GM10248 (cell line): ENCODE measurements at places on chromosomes 12 and 14.

DNA sequence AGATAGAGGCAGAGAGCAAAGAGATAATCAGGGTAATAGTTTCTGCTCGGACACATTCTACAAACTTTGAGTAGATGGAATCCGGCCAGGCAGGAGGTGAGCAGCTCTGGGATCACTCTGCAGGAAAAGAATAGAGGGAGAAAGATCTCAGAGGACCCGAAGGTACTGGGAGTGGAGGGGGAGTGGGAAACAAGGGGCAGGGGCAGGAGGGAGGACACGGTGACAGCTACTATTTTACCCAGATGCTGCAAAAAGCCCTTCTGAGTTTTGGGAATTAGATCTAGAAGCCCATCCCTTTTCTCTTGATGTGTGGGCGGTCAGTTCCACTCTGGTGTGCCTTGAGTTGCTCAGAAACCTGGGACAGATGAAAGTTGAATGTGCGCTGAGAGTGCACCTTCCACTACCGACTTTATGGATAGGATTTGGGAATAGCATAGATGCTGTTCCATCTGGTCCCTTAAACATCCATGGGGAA lies 556 bp downstream of the GPRC5A start:
- no peak for DNase-seq

DNA sequence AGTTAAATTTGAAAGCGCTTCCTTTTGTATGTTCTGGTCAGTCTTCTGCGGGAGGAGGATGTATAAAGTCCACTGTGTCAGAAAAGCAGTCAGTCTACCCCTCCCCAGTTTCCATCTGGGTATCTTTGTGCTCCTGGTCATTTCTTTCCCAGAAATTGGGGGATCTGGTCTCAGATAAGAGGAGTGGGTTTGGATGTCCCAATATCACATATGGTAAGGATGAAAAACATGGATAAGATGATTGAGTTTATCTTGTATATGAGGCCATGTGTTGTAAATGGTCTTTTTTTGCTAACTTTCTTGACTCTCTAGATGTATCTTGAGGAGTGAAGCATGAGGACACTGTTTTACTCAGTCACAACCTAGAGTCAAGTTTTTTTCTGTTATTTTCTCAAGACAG lies 186.8 kb upstream of the HIF1A start:
- no peak for DNase-seq

- DNase-seq, result no peak
These were observed 115.7 kb downstream of the DIO2 start for GRCh38 chr14:80095623-80096022.

GRCh38 chr14:60681271-60681670 lies 32.0 kb upstream of the SIX1 start:
- DNase-seq, result no peak

DNA sequence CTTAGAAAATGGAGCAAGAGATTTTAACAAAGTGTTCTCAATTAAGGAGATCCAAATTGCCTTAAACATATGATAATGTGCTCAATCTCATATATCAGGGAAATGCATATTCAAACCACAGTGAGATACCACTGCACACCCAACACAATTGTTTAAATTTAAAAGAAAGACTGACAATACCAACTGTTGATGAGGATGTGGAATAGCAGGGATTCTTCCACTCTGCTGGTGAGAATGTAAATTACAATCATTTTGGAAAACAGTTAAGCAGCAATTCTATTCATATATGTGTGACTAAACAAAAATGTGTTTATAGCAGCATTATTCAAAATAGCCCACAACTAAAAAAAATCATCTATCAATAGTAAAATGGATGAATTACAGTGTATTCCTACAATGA lies 144.2 kb downstream of the KICS2 start:
- no peak for DNase-seq

- DNase-seq, result peak; percentile 62
These were observed 4.6 kb downstream of the AP1G2 start for GRCh38 chr14:23562822-23563472.

DNA sequence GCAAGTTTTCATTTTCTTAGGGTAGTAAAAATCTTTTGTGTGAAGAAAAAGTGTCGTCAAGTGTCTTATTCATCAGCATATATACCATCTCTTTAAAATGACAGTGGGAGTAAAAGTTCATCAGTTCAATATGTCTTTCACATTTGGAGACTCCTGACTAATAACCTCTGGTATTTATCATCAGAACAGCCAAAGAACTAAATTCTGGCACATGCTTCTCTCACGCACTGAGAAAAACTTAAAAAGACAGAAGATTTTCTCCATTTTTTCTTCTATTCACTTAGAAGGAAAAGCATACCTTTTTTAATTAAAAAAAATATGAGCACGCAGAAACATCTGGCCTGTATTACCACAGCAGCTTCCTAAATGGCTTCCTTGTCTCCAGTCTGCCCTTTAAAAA lies 265.7 kb downstream of the AKAP6 start:
- DNase-seq, result no peak

DNA sequence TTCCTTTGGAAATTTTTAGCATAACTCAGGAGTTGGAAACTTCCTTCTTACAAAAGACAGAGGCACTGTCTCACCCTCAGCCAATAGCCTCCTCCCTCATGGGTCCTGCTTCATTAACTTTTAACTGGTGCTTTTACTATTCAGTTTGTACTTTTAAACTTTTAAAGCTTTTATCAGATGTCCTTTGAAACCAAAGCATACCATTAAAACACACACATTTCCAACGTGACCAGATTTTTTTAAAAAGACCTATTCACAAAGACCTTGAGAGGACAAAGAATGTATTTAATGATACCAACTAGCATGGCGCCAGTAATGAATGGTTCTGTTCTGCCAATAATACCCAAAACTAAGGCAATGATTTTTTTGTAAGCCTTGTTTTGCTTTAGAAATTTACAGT lies 173.6 kb upstream of the EEA1 start:
- DNase-seq, result no peak

DNA sequence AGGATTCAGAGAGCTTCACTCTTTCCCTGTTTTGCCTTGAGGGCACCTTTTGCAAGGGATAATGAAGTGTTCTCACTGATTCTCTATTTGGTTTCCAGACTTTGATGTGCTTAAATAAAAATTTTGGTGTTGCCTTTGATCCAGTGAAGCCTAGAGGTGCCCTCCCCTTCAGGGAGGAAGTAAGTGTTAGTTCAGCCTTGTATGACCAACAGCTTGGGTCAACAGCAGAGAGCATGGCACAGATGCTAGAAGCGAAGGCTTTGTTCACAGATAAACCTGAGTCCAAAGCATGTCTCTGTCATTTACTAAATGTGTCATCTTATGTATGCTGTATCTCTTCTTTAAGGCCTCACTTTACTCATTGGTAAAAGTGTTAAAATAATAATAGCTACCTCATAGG lies 52.8 kb upstream of the STXBP6 start:
- DNase-seq, result no peak

DNA sequence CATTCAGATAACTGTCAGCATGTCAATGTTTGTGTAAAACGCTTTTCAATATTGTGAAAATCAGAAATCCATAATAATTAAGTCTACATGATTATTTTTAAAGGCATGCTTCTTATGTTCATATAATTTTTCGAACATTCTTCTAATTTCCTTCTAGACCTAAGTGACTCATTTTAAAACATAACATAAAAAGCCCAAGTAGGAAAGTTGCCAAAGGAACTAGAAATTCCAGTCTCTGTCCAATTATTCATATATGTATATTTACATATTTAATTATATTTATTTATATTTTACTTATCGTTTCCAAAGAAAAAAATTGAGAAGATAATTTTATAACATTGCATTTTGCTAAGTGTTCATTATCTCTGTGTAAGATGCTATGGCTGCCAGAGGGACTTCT lies 110.4 kb downstream of the TMTC1 start:
- DNase-seq, result no peak

GRCh38 chr14:76931631-76932402 lies 96.7 kb downstream of the IRF2BPL start:
- no peak for DNase-seq

GRCh38 chr12:47730341-47730744 lies 5.1 kb upstream of the ENDOU start:
- DNase-seq, result no peak

DNA sequence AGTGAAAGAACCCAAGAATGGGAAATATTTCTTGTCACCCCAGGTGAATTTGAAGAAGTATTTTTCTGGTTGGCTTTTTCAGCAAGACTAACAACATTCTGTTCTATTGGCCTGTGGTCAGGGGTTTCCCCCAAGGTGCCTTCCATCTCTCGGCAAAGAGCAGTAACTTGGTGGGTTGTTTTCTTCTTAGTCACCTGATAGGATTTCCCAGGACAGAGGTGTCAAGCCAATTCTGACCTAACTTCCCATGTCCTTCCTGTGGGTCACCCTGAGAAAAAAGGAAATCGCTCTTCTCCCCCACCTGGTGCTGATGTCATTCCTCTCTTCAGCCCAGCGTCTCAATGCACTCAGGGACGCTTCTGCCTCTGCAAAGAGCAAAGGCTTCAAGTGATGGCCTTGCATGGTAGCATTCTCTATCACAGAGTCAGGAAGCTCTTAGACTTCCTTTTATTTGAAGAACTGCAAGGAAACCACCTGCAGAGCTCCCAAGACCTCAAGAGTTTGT lies 16.1 kb upstream of the IFNG start:
- DNase-seq, result peak; percentile 53

DNA sequence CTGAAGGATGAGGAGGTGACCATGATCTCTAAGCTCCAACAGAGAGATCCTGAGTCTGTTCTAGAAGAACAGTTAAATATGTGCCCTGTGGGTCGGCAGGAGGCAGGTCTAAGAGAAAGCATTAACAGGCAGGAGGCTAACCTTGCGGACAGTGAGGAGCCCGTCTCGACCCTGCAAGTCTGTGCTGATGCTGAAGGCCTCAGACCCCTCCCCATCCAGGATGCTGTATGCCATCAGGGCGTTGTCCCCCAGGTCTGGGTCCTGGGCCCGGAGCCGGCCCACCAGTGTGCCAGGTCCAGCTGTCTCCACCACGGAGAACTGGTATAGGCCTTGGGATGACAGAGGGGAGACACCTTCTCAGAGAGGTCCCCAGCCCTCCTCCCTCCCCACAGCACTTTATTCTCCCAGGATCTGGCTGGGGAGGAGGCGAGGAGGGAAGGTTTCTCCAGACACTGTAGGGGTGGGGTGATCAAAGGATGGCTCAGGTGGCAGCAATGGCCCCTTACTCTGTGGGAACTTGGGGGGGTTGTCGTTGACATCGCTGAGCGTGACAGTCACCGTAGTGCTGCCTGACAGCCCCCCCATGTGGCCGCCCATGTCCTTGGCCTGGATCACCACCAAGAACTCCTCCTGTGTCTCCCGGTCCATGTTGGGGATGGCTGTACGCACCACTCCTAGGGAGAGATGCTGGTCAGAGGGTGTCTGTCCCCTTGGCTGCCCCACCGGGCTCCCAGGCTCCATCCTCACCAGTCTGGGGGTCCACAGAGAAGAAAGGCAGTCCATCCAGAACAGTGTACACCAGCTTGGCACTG lies 3.1 kb downstream of the CDH24 start:
- DNase-seq, result peak; percentile 53

DNA sequence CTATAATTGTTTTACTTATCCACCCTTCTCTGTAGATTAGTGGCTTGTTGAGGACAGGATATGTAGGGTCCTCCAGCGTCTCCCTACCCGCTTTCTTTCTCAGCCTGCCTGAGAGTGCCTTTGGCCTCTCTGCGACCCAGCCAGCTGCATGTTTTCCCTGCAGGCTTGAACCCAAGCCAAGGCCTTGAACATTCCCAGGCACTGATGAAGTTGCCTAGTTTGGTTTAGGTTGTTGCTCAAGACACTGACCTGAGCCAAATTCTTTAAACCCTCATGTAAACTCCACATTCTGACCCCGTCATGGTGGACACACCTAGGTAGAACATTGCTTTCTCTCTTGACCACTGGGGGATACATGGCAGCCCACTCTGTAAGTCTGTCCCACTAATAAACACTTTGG lies 33.4 kb upstream of the TXNRD1 start:
- no peak for DNase-seq

- DNase-seq, result no peak
These were observed 3.6 kb upstream of the BATF start for GRCh38 chr14:75518625-75519024.

DNA sequence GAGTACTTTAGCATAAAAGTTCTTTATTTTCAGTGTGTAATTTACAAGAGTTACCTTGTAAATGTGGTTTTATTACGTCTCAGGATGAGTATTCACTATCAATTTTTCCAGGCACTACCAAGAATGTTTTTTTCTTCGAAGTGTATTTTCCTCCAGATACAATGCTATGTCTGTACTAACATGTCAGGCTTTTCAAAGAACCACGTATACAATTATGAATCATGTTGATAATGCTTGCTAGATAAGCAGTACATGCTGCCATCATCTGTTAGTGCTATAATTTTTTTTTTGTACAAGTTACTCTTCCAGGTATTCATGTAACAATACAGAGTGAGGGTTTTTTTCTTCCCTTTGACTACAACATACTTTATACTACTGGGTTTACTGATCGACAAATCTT lies 5.6 kb upstream of the KANSL2 start:
- no peak for DNase-seq

DNA sequence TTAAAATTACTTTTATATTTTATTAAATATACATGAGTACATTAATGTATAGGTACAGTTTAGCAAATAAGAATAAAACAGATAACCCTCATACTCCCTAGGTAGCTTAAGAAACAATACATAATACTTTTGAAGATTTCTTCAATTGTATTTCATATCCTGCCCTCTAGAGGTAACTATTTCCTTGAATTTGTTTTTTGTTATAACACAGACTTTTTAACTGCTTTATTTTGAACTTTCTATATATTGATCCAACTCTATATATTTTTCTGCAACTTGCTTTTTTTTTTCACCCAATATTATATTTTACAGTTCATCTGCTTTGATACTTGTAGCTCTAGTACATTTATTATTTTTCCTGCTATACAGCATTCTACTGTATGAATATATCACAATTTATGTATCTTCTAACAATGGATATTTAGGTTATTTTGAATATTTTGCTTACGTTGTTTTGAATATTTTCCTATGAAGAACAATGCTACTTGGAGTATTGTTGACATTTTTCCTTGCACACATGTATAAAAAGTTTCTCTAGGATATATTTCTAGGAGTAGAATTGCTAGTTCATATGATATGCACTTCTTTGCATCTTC lies 72.8 kb upstream of the ABCD2 start:
- peak; percentile 22 for DNase-seq

DNA sequence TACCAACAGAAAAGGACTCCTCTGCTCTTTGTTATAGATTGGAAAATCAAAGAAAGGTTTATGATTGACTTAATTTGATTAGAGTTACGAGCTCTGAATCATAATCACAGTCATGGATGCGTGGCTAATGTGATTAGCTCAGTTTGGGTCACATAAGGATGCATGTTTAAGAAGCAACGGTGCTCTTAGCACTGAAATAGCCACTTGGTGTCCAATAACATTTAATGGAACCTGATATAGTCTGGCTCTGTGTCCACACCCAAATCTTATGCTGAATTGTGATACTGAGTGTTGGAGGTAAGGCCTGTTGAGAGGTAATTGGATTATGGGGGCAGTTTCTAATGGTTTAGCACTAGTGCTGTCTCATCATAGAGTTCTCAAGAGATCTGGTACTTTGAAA lies 501.6 kb downstream of the SLC6A15 start:
- no peak for DNase-seq
